ENCODE measurements at places on chromosomes 13 and 19.

DNA sequence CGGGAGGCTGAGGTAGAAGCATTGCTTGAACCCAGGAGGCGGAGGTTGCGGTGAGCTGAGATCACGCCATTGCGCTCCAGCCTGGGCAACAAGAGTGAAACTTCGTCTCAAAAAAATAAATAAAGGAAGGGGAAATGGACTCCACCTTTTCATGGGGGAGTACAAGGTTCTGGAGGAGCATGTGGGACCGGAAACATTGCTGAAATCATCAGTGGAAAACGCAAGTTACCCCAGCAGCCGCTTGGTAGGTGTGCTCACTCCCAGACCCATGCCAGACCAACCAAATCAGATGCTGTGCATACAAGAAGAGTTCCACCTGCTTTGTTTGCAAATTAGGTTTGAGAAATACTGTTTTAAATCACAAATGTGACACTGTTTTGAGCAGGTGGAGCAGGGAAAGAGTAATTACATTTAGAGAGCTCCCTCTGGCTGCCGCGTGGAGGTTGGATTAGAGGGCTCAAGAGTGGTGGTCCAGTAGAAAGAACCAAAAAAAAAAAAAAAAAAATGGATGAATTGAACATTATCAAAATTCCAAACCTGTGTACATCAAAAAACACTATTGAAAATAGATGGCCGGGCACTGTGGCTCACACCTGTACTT lies 4.9 kb downstream of the ERICH4 start:
- no peak for DNase-seq

- no peak for DNase-seq
Measured at GRCh38 chr13:71030784-71031183, 836.2 kb downstream of the DACH1 start.

GRCh38 chr13:113735750-113736149 lies 23.3 kb upstream of the TMEM255B start:
- no peak for DNase-seq

- no peak for DNase-seq
Measured at GRCh38 chr19:24029941-24030636, 56.9 kb upstream of the ZNF254 start.

DNA sequence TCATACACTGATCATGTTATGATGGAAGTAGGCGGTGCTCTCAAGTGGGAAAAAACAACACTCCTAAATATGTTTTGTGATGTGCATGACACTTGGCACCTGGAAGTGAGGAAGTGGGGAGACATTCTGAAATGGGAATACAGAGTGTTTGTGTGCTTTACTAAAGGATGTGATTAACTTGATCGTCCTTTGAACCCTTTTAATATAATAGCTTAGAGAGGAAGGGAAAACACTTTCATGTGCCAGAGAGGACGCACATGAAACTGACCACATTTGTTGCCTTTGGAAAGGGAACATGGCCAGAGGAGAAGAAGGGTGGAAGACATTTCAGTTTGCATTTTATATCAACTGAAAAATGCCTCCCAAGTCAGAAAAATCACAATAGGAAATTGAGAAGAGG lies 31.4 kb downstream of the SMAD9 start:
- DNase-seq: no peak

Measured in activated T-cell treated with anti-CD3 and anti-CD28 coated beads for 48 hours (primary cell).